ENCODE measurements at places on chromosomes 12 and 14.
A peak's percentile ranks its signal among the peaks of the same experiment; 100 is the strongest.

DNA sequence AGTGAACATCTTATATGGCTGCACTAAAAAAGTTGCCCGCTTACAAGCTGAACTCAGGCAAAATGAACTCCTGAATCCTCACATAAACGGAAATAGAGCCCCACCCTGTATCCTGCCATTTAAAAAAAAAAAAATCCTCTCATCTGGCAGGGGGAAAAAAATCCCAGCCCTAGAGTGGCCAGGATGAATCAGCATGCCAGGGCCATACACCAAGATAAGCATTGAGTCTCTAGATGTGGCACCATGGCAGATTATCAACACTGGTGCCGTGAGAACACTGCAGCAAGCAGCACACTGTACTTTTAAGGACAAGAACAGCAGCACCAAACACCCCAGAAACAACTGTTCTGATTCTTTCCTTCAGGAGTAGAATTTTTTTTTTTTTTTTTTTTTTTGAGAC lies 65.5 kb downstream of the RASSF3 start:
- DNase-seq = no peak

DNA sequence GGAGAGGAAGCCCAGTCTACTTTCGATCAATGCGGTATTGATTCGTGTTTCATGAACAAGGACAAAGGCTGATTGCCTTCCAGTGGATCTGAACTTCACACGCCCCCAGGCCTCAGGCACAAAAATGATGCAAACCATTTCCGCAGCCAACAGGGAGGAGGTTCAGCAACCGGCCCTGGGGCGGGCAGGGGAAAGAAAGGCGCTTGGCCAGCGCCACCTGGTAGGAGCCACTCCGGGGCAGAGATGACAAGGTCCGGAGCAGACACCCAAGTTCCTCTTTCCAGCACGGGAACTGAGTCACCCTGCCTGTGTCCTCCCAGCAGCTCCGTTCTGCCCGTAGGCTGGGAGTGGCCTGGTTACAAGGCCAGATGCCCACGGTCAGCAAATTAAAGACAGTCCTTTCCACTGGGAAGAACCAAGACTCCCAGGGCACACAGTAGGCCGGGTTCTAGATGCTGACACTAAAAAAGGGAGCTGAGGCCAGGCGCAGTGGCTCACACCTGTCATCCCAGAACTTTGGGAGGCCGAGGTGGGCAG lies 136.3 kb downstream of the SCARB1 start:
- DNase-seq = peak; percentile 65

DNA sequence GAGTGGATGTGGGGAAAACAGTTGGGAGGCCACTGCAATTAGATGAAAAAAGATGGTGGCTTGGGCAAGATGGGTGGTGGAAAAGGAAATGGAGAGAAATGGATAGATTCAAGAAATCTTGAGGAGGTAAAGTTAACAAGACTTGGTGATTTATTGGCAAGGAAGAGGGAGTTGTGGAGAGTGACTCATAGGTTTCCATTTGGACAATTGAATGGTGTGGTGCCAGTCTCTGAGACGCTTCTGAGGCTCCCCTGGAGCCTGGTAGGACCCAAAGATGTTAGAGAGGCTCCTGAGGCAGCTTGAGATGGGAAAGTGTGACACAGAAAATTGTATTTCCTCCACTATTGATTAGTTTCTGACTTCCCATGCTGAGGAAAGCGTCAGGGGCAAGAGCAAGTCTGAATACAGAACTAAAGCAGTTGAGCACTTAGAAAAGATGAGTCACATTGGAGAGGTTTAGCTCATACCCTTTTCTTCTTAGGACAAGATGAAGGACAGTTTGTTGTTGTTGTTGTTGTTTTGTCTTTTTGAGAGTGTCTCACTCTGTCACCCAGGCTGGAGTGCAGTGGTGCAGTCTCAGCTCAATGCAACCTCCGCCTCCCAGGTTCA lies 4.5 kb downstream of the PRPF40B start:
- DNase-seq = no peak

GRCh38 chr12:119229205-119229604 lies 50.5 kb downstream of the HSPB8 start:
- DNase-seq = no peak

- DNase-seq = no peak
Measured at GRCh38 chr12:774051-774614, 21.8 kb downstream of the WNK1 start.

GRCh38 chr12:39375206-39375808 lies 67.6 kb downstream of the KIF21A start:
- DNase-seq = no peak
